Stimulated activated CD4-positive, alpha-beta T cell treated with anti-CD3 and anti-CD28 coated beads, Interleukin-2, amount 100 ng/mL, for 24 hours (primary cell): ENCODE measurements at places on chromosomes 16 and 17.

DNA sequence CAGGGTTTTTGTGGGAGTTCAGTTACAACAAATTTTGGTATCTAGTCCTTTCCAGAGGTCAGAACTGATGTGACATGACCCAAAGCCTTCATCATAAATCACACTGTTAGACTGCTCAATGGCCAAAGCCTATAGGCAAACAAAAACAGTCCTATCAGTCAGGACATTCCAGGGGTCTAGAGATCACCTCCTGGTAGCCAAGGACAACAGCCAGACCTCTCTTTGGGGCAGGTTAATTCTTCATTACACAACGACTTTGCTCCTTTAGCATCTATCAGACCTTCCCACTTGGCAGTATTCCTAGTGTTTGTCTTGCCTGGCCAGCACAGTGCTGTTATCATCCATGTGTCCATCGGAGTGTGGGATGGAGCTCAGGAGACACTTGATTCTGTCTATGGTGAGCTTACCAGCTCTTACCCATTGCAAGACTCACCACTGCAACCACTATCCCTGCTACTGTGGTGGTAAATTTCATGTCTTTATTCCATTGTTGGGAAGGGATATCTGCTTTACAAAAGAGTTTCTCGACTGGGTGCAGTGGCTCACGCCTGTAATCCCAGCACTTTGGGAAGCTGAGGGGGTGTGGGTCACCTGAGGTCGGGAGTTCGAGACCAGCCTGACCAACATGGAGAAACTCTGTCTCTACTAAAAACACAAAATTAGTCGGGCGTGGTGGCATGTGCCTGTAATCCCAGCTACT lies 95.5 kb upstream of the DHX40 start:
- no peak for DNase-seq

- DNase-seq, result no peak
Observed at GRCh38 chr16:25550647-25551046, 141.1 kb upstream of the HS3ST4 start.

- no peak for DNase-seq
Observed at GRCh38 chr17:81081222-81082176, 46.5 kb downstream of the BAIAP2 start.

- peak; percentile 59 for DNase-seq
Observed at GRCh38 chr16:30948667-30949649, at the start of gene ORAI3. Gene ORAI3 (plus strand): TSS chr16:30949068. CDS start chr16:30949290, 222 bp downstream.

GRCh38 chr16:67504031-67505021 lies 21.0 kb upstream of the AGRP start:
- peak; percentile 14 for DNase-seq

DNA sequence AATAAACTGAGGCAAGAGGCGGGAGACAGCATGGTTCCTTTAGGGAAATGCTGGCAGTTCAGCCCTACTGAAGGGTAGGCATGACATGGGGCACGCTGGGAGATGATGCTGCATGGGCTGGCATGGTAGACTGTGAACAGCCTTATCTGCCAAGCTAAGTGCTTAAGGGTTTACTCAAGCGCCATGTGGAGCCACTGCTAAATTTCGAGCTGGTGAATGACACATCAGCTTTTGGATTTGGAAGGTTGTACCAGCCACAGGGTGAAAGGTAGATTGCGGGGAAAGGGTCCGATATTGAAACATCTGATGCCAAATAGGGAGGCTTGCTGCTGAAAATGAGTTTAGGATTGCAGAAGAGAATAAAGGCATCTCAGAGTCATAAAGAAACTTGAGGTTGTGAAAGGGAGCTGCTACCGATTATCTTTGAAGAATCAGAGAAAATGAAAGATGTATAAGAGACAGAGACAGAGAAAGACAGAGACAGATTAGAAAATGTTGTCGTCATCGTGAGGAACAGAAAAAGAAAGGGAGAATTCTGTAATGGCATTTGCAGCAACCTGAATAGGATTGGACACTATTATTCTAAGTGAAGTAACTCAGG lies 16.3 kb downstream of the PIK3R5 start:
- no peak for DNase-seq

DNA sequence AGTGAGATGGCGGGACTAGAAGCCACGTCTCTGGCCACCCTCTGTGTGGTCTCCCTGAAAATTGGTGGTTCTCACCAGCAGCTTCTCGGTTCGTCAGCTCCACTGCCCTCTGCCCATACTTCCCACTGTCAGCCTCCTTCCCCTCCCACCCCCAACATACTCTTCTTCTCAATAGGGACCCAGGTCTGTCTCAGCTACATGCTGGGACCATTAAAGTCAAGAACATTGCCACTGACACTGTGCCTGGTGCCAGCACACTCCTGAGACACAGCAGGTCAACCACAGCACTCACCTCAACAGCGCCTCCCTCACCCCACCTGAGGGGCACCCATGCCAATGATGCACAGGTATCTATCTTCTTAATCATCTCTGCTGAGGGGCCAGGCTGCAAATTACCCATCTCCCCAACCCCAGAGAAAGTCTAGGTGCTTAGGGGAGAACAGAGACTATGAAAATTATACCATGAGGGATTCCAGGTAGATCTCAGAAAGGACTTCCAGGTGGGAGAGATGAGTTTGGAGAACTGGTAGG lies 1.3 kb downstream of the PLXDC1 start:
- DNase-seq, result no peak

DNA sequence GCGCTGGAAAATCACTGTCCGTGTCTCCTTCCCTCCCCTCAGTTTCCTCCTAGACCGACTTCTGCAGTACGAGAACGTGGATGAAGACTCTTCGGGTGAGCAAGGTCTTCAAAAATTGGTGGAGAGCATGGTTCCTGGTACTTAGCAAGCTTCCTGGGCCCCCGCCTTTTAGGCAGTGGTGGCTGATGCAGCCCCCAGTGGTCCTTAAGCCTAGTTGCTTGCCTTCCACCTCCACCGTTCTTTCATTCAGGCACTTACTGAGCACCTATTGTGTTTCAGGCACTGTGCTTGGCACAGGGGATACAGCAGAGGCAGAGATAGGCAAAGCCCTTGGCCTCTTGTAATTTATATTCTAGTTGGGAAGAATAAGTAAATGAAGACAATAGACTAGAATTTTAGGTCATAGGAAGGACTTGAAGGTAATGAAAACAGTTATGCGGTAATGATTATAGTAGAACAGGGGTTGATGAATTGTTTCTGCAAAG lies 767 bp downstream of the INO80E start:
- DNase-seq, result no peak

- DNase-seq, result no peak
Observed at GRCh38 chr16:79008869-79009179, 591.7 kb downstream of the MAF start.

GRCh38 chr16:86739178-86739577 lies 160.8 kb downstream of the FOXL1 start:
- DNase-seq, result no peak

GRCh38 chr16:67548265-67549126 lies 13.8 kb upstream of the CTCF start:
- no peak for DNase-seq

- DNase-seq, result peak; percentile 57
Observed at GRCh38 chr17:55295411-55296170, 30.8 kb downstream of the HLF start.

GRCh38 chr16:85707528-85708095 lies 18.9 kb upstream of the GINS2 start:
- DNase-seq, result no peak

DNA sequence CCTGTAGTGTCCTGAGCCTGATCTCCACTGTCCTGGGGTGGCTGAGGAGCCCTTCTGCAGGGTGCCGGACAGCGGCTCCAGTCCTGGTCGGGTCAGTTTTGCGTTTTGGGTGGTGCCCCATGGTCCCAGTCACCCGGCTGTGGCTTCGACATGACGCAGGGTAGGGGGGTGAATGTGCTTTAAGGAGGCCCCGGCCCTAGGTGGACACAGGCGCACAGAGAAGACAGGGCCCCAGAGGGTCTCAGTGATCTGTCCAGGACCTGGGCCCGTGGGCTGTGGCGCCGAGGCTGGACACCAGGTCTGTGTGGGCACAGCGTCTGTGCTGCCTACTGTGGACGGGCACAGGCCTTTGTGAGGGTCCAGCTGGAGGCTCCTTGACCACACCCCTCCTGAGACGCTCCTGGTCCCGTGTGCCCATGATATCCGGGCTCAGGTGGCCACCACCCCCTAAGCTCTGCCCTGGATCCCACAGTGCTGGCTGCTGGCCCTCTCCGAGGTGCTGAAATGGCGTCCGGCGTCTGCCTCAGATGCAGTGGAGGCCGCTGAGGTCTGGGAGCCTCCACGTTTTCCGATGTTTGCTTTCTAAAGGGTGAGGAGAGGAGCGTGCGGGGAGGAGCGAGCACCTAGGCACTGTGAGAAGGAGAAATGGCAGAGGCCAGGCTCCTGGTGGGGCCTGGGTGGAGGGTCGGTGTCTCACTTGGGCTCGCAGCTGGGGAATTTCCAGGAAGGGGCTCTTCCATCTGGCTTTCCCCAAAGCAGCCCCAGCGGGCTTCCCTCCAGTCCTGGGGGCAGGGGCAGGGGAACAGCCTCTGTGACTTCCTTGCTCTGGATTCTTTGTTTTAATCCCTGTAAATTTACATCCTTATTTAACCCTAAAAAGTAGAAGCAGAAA lies 56.1 kb upstream of the ACSF3 start:
- DNase-seq, result peak; percentile 36

DNA sequence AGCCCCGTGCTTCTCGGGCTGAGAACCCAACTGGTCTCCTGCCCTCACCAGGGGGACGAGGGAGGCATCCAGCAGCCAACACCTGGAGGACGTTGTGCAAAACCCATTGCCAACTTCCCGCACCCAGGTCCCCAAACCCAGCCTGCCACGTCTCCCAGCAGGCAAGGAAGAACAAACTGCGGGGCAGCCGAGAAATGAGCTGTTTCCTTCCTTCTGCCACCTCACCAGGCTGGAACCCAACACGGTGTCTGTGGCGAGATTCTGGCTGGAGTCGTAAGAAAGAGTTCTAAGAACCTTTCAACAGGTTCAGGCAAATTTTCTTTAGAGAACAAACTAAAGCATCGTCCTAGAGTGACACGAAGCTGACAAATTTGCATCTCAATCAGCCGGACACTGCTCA lies 3.6 kb downstream of the SLC43A2 start:
- no peak for DNase-seq

DNA sequence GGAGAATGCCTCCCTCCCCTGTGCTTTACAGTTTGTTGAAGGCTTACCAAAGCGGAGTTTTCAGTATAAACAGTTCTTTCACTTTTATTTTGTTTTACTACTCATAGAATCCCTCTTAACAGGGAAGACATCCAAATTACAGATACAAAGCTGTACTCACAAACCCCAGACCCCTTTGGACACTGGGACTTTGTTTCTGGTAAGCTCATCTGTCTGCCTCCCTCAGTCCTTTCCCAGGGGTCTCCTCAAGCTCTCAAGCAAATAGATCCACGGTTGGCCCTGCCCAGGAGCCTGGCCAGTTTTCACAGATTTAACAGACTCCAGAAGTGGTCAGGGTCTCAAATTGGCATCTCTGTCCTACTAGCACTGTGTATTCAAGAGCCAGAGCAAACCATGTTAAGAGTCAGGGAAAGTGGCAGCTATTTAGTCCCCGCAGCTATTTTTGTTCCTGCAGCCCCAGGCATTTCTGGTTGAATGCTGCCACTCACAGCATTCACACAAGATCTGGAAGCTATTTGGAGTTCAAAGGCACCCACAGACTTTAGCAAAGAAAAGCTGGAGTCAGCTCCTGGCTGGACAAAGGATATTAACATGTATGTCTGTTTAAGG lies 54.2 kb downstream of the TMEM100 start:
- DNase-seq, result no peak

DNA sequence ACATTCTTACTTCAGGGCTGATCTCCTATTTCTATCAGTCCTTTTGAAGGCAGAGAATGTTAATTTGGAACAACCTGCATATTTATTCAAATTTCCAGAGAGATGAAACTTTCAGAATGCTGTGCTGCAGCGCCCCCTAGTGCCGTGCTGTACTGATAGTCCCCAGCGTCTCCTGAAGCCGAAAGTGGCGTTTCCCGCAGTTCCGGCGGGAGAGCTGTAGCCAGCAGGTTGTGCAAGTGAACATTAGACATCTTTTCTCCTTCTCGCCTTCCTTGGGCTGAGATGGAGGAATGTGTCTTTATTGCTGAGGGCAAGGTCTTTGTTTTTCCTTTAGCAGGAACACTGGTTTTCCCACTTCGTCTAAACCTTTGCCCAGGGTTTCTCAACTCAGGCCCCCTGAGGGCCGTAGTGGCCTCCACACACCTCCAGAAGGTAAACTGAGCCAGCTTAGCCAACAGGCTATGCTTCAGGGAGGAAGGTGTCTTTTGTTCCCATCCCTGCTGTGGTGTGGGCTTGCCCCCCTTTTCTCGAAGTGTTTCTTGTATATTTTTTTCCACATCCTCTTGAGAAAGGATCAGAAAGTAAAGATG lies 26.4 kb downstream of the USP10 start:
- peak; percentile 90 for DNase-seq

DNA sequence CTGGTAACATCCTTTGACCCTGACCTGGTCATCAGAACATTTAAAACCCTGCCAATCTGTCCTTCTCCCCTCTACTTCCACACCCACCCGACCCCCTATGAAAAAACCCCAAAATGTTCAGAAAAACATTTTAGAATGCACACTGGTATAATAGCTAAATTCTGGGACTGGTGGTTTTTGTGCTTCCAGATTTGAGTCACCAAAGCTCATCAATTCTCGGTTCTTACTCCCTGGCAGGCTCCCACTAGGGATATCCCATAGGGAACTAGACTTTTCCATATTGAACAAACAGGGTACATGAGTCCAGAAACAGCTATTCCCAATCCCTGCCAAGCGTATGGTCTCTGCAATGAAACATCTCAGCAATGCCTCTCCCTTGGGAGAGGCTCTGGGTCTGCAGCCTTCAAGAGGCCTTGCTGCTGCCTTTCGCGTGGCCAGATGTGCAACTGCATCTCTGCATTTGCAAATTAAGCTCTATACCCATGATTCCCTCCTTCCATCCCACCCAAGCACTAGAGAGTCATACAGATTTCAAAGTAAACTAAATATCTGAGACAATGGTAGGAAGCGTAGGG lies 67.7 kb downstream of the SMG6 start:
- no peak for DNase-seq

- no peak for DNase-seq
Observed at GRCh38 chr17:44249501-44250246, 18.3 kb downstream of the SLC4A1 start.

- DNase-seq, result no peak
Observed at GRCh38 chr17:7327056-7327455, 2.1 kb downstream of the NEURL4 start.

DNA sequence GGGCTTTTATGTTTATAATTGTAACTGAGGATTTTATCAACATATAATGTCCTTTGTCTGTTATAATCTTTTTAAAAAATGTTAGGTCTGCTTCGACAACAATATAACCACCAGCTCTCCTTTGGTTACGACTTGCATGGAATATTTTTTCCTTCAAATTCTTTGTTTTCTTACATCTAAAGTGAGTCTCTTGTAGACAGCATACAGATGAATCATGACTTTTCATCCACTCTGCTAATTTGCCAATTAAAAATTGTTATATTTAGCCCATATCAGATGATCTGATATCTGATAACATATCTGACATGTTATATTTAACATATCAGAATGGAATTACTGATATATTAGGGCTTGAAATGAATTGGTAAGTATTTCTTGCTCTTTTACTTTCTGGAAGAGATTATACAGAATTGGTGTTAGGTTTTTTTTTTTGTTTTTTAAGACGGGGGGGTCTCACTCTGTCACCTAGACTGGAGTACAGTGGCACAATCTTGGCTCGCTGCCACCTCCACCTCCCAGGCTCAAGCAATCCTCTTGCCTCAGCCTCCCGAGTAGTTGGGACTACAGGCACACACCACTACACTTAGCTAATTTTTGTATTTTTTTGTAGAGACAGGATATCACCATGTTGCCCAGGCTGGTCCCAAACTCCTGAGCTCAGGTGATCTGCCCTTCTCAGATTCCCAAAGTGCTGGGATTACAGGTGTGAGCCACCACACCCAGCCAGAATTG lies 27.5 kb downstream of the TBX21 start:
- no peak for DNase-seq

- DNase-seq, result no peak
Observed at GRCh38 chr16:24553983-24554382, 14.6 kb downstream of the RBBP6 start.
